ENCODE measurements at places on chromosomes 5 and 9. TPM values are rescaled to one million over a fixed set of nuclear protein-coding genes. Genes with fewer than 3 reads are reported as not detected.

The PDZD2 gene
- 0.97 TPM for total RNA-seq

DNA sequence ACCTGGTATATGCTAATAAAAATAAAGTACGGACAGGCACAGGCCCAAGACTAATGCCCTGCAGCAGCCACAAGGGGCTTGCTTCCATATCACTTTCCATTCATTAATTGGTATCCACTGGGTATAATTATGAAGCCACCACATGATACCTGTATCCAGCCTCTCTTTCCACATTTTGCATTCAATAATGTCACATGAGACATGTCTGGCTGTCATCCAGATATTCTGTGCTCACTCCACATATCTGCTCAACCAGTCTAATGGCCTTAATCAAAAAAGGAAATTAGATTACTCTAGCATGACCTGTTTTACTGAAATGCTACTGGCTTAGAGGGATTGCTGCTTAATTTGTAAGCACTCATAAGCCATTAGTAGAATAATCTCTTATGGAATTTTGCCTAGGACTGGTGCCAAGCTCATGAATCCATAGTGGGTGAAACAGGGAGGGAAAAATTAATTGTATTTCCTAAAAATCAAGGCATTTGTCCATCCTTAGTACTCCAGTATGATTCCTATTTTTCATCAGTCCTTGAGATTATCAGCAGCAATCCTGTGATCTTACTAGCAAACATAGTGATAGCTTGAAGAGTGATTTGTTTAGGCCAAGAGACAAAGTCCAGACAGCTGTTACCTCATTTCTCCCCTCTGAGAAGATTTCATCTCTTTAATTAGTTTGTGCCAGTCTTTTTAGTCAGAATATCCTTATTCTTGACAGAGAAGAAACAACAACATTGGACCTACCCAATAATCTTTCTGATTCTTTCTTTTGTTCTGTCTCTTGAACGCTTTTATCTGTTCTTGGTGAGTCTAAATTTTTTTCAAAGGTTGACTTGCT lies 119.2 kb upstream of the ABCA1 start:
- no peak for DNase-seq

GRCh38 chr9:133233681-133234432 lies 24.8 kb upstream of the OBP2B start:
- DNase-seq, result no peak

DNA sequence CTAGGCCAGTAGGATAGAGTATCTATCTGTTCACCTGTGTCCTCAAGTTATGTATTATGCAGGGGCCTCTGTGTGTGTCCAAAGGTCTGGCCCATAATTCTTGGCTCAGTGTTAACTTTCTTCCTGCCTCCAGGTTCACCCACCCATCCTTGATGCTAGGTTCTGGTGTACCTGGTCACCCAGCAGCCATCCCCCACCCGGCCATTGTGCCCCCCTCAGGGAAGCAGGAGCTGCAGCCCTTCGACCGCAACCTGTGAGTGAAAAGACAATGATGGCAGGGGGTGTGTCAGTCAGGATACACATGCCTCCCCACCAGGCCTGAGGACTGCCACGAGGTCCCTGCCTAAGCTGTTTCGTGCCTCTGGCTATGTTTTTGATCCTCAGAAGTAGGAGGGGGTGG lies 27.6 kb downstream of the TCF7 start:
- no peak for DNase-seq

DNA sequence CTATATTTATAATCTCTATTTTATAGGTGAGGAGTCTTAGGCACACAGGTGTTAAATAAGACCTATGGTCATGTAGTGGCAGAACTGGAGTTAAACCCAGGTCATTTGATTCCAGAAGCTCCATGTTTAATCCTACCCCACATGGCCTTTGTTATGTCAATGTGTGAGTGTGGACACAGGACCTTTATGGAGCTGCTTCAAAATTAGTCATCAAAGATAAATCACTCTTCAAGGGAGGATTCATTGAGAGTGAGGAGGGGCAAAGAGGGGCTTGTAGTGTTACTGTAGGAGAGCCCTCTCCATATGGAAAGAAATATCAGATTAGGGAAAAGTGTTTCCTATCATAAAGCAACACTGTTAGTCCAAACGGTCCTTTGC lies 74.6 kb upstream of the ARRDC3 start:
- no peak for DNase-seq

All from fibroblast of villous mesenchyme (primary cell).